Muscle of leg (tissue), 16 donors: ENCODE measurements at places on chromosomes 13 and 19. TPM values are rescaled to one million over a fixed set of nuclear protein-coding genes. Genes with fewer than 3 reads are reported as not detected.

DNA sequence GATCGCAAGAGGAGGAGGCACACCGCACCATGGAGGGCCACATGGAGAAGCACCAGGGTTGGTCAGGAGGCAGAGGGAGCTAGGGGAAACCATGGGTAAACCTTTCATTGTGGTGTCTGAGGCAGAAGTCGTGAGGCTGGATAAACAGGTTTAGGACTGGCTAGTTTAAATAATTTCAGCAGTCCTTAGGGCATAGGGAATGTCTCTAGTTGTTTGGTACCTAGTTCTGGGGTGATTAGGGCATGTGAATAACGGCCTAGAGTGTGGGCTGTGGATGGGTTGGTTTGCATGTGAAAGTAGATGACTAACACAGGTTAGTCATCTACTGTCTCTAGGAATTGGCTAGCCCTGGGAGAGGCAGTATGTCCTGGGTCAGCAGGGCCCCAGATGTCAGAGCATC, 102.3 kb downstream of the STOML3 start:
- H3K4me1 ChIP-seq: no peaks in the 10 kb centered on the region
- no peaks in the 10 kb centered on the region for H3K27me3 ChIP-seq
- H3K4me3 ChIP-seq: no peak overlapping the region
- H3K36me3 ChIP-seq: no peaks in the 10 kb centered on the region
- H3K27ac ChIP-seq: no peak overlapping the region

DNA sequence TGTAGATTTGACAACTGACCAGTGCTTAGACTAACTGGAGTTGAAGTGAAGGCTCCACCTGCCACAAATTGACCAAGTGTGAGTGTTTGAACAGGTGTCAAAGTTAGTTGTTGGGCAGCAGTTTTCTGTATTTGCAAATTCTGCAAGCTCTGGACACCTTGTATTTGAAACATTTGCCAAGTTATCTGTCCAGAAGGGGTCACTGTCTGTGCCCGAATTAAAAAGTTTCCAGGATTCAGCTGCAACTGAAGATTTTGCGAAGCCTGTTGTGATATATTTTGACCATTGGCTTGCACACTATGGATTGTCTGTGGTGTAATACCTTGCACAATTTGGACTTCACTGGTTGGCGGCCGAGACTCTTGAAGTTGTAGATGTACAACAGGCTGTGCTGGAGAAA, 1690.7 kb downstream of the SLITRK5 start:
- DNase-seq: no peak
- H3K4me1 ChIP-seq: no peaks in the 10 kb centered on the region
- no peaks in the 10 kb centered on the region for H3K27me3 ChIP-seq
- H3K36me3 ChIP-seq: no peaks in the 10 kb centered on the region

DNA sequence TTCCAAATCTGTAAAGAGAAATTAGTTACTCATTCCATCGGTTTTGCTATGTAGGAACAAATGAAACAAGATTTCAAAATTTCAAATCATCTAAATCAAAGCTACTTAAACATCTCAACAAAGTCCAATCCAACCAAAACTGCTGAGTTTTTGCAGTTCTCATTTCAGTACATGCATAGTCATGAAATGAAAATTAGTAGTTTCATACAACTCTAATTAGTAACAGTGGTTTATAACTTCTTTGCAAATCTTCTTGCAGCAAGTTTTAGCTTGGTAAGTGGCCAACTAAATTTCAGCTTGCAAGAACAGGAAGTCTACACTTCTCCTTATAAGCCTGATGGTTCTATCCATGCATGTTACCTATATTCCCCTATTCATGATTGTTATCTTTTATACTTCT, 75.6 kb downstream of the SPRY2 start:
- H3K27me3 ChIP-seq: no peaks in the 10 kb centered on the region
- no peaks in the 10 kb centered on the region for H3K4me1 ChIP-seq
- H3K4me3 ChIP-seq: no peak overlapping the region
- no peaks in the 10 kb centered on the region for H3K36me3 ChIP-seq

GRCh38 chr19:46378268-46378667, 31.4 kb downstream of the PPP5C start:
- H3K27me3 ChIP-seq: no peaks in the 10 kb centered on the region
- peaks cover 50% of the 10 kb centered on the region for H3K36me3 ChIP-seq
- peaks cover 21% of the 10 kb centered on the region for H3K4me1 ChIP-seq
- H3K27ac ChIP-seq: peak overlapping the region; percentile 80

DNA sequence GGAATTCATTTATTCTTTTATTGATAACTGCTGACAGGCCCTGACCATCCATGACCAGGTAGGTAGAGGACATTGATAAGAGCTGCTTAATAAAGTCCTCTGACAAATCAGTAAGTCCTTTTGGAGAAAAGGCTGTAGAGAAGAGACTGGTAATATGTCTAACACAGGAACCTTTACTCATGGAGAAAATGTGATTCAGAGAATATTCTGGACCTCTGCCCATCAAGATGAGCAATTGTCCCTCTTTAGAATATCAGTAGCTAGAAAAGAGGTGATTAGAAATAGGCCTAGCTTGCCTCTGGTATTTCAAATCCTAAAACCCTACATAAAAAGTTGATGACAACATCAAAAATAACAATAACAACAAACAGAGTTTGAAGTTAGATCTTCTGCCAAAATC, 642.3 kb downstream of the TBC1D4 start:
- no peaks in the 10 kb centered on the region for H3K4me1 ChIP-seq
- H3K27ac ChIP-seq: no peak overlapping the region
- H3K36me3 ChIP-seq: no peaks in the 10 kb centered on the region
- H3K27me3 ChIP-seq: no peaks in the 10 kb centered on the region
- no peak overlapping the region for H3K4me3 ChIP-seq
- no peak for DNase-seq

GRCh38 chr13:101258071-101258470, 158.2 kb downstream of the NALCN start:
- no peak for DNase-seq
- no peak overlapping the region for H3K4me3 ChIP-seq
- no peaks in the 10 kb centered on the region for H3K27me3 ChIP-seq
- no peaks in the 10 kb centered on the region for H3K4me1 ChIP-seq
- H3K27ac ChIP-seq: no peak overlapping the region
- H3K36me3 ChIP-seq: no peaks in the 10 kb centered on the region

GRCh38 chr19:41871573-41872383, 5.3 kb upstream of the CD79A start:
- peak overlapping the region; percentile 29 for H3K27ac ChIP-seq
- peaks cover 8% of the 10 kb centered on the region for H3K4me1 ChIP-seq
- no peak overlapping the region for H3K4me3 ChIP-seq
- H3K36me3 ChIP-seq: peaks cover 47% of the 10 kb centered on the region

- DNase-seq: no peak
- H3K27me3 ChIP-seq: no peaks in the 10 kb centered on the region
- H3K27ac ChIP-seq: no peak overlapping the region
- H3K36me3 ChIP-seq: peaks cover 95% of the 10 kb centered on the region
- H3K4me1 ChIP-seq: no peaks in the 10 kb centered on the region
- H3K4me3 ChIP-seq: no peak overlapping the region
These were observed 14.8 kb downstream of the CHERP start for GRCh38 chr19:16527334-16527935.

GRCh38 chr13:110664041-110664440, 41.9 kb downstream of the CARS2 start:
- no peaks in the 10 kb centered on the region for H3K4me1 ChIP-seq
- DNase-seq: no peak
- no peak overlapping the region for H3K4me3 ChIP-seq
- peaks cover 68% of the 10 kb centered on the region for H3K36me3 ChIP-seq

- H3K36me3 ChIP-seq: no peaks in the 10 kb centered on the region
- H3K27me3 ChIP-seq: peaks cover 21% of the 10 kb centered on the region
- no peak overlapping the region for H3K27ac ChIP-seq
- H3K4me1 ChIP-seq: peaks cover 2% of the 10 kb centered on the region
These were observed 17.5 kb upstream of the MEIS3 start for GRCh38 chr19:47436712-47437401.

- DNase-seq: no peak
- H3K4me3 ChIP-seq: no peak overlapping the region
- H3K27me3 ChIP-seq: no peaks in the 10 kb centered on the region
- H3K27ac ChIP-seq: no peak overlapping the region
These were observed 213.6 kb downstream of the URI1 start for GRCh38 chr19:30155381-30156200.

DNA sequence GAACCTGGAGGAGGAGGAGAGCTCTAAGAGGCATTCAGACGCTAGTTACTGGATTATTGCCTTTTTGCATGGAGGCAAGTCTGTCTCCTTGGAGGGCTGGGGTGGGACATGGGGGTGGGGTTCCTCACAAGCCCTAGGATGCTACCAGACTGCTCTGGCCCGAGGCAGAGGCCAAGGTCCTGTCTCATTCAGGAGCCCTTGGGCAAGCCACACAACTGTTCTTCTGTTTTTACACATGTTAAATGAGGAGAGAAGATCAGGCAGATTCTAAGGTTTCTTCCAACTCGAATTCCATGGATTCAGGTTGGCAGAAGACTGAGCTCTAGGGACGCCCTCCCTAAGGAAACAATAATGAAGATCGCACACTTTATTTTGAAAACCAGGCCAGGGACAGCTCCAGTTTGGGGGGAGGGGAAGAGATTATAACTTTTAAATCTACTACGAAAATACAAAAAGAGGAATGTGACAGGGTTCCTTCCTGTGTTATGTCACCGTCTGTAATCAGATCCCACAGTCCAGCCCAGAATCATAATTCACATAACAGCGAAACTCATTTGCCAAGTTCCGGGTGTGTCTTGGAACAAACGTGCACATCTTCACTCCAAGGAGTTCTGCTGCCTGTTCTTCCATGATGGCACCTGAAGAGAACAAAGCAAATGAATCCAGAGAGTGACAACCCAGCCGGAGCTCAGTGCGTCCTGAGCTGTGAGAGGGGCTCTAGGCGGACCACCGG, 25.2 kb downstream of the IL17D start:
- H3K4me3 ChIP-seq: no peak overlapping the region
- H3K36me3 ChIP-seq: peaks cover 8% of the 10 kb centered on the region
- peak overlapping the region; percentile 13 for H3K27ac ChIP-seq

- no peak overlapping the region for H3K27ac ChIP-seq
- H3K36me3 ChIP-seq: no peaks in the 10 kb centered on the region
- H3K27me3 ChIP-seq: no peaks in the 10 kb centered on the region
- H3K4me3 ChIP-seq: no peak overlapping the region
These were observed 1.9 kb downstream of the ATP4B start for GRCh38 chr13:113656003-113656588.

The NCAN gene
- total RNA-seq: 0.22 TPM

The POU4F1 gene
- total RNA-seq: 2.4 TPM

The STAP2 gene
- 4.8 TPM for total RNA-seq

The ZNF234 gene
- 13.9 TPM for total RNA-seq

The GJB6 gene
- 0.04 TPM for total RNA-seq

The NKPD1 gene
- total RNA-seq: 0.13 TPM

The ZNF229 gene
- total RNA-seq: 6.4 TPM
